Left lung (tissue), 14 donors: ENCODE measurements at places on chromosomes 5 and 9.

- H3K4me1 ChIP-seq = no peaks in the 10 kb centered on the region
- H3K4me3 ChIP-seq = no peak overlapping the region
- peak; percentile 51 for DNase-seq
Measured at GRCh38 chr5:179227229-179227579, 118.1 kb downstream of the ADAMTS2 start.

GRCh38 chr5:350355-350754 is 28.8 kb downstream of the AHRR start:
- no peak overlapping the region for H3K27ac ChIP-seq
- no peak overlapping the region for H3K4me3 ChIP-seq
- no peaks in the 10 kb centered on the region for H3K36me3 ChIP-seq
- DNase-seq = no peak

GRCh38 chr5:73387601-73388305 is 60.8 kb downstream of the FOXD1 start:
- H3K4me1 ChIP-seq = no peaks in the 10 kb centered on the region
- no peak for DNase-seq
- H3K36me3 ChIP-seq = no peaks in the 10 kb centered on the region
- H3K4me3 ChIP-seq = no peak overlapping the region
- peaks cover 23% of the 10 kb centered on the region for H3K27me3 ChIP-seq

DNA sequence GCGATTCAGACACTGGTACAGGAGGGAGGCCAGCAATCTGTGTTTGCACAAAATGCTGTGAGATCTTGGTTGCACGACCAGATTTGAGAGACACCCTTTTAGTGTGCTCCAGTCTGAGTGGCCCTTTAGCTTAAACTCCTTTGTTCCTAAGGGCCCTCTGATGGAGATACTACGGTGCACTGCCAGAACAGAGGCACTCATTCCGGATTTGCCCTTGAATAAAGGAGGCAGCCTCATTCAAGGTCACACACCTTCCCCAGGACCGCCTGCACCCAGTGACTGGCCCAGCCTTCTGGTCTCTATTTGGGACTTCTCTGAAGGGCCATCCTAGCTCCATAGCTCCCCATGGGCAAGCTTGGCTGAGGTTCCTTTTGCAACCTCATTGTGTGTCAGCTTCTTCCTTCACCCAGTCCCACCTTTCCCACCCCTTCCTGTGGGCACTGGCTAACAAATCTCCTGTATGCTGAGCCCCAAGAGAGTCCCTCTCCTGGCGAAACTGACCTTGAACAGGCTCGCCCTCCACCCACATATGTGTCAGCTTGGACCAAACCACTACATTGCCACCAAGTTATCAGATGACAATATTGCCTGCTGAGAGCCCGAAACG is 191.7 kb downstream of the GABBR2 start:
- no peak overlapping the region for H3K4me3 ChIP-seq
- no peak for DNase-seq
- no peaks in the 10 kb centered on the region for H3K36me3 ChIP-seq
- H3K27ac ChIP-seq = no peak overlapping the region

DNA sequence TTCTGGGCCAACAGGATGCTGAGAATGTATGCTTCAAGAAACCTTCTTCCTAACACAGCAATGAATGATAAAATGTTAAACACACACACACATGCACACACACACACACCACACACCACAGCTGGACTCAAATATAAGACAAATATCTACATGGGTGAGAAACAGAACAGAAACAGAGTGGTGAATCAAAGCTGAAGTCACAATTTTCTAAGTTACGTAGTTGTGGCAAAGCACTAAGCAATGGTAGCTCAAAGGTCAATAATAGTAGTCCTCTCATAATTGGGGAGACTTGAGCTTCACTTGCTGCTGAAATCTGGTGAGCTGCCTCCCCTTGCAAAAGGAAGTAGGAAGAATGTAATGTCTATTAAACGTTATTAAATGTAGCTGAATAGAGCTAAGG is 33.7 kb upstream of the ITGA1 start:
- no peak overlapping the region for H3K4me3 ChIP-seq
- no peaks in the 10 kb centered on the region for H3K27me3 ChIP-seq
- no peaks in the 10 kb centered on the region for H3K36me3 ChIP-seq
- H3K4me1 ChIP-seq = no peaks in the 10 kb centered on the region
- DNase-seq = no peak

GRCh38 chr9:134396258-134396742 is 70.0 kb downstream of the RXRA start:
- H3K27me3 ChIP-seq = no peaks in the 10 kb centered on the region
- H3K4me3 ChIP-seq = no peak overlapping the region
- no peaks in the 10 kb centered on the region for H3K36me3 ChIP-seq

DNA sequence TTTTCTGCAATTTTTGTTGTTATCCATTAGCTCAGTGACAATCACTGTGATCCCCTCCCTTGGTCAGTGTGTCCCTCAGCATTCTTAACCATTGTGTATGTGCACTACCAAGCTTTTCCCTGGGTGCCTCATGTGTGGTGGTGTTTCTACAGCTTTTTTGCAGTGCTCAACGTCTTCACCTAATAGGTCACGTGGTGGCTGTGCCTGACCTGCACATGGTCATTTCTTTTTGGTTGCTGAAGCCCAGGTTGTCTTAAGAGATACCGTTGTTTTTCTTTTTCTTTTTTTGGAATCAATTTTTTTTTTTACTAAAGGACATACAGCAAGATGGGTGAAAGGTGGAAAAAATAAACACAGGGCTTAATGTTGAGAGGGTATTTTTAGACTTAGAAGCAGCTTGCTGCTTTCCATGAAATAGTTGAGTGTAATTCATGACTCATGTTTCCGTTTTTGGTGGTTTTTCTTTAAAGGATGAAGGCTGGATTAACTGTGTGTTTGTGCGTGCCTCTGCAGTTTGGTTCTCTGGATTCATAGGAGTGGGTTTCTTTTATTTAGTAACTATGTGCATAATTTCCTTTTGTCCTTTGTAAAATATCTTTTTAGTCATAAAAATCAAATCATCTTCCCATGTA is 22.2 kb downstream of the SH3GL2 start:
- H3K27me3 ChIP-seq = no peaks in the 10 kb centered on the region
- H3K27ac ChIP-seq = no peak overlapping the region
- H3K4me1 ChIP-seq = no peaks in the 10 kb centered on the region
- no peak for DNase-seq
- H3K4me3 ChIP-seq = no peak overlapping the region
- no peaks in the 10 kb centered on the region for H3K36me3 ChIP-seq
